ENCODE measurements at places on chromosomes 3 and 15.
A peak's percentile ranks its signal among the peaks of the same experiment; 100 is the strongest.

- no peak for DNase-seq
Measured at GRCh38 chr3:56087451-56088053, 380.7 kb downstream of the ERC2 start.

- no peak for DNase-seq
Measured at GRCh38 chr3:77303955-77304699, 264.2 kb downstream of the ROBO2 start.

GRCh38 chr3:84991422-84991900 lies 32.7 kb downstream of the CADM2 start:
- DNase-seq = no peak

- DNase-seq = peak; percentile 94
Measured at GRCh38 chr3:57596495-57597126, 533 bp downstream of the ARF4 start.

DNA sequence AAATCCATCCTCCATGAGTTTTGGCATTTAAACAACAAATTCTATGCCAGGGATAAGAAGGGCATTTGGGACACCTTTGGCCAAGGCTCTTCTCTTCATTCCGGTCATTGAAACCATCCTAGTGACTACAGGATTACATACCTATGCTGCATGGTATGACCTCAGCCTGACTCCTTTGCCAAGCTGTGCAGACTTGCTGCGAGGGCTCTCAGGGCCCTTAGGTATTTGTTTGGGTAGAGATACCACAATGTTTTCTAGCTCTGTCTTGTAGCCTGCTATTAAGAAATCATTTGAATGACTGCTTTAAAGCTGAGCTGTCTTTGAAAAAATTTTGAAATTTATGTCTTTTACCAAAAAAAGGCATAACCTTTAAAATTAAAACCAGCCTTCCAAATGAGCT lies 749.8 kb upstream of the SGO1 start:
- no peak for DNase-seq

GRCh38 chr3:64120876-64121275 lies 97.6 kb upstream of the PSMD6 start:
- DNase-seq = no peak

GRCh38 chr15:58510715-58511598 lies 79.2 kb downstream of the LIPC start:
- no peak for DNase-seq

- DNase-seq = no peak
Measured at GRCh38 chr3:168156479-168156878, 60.8 kb upstream of the GOLIM4 start.

DNA sequence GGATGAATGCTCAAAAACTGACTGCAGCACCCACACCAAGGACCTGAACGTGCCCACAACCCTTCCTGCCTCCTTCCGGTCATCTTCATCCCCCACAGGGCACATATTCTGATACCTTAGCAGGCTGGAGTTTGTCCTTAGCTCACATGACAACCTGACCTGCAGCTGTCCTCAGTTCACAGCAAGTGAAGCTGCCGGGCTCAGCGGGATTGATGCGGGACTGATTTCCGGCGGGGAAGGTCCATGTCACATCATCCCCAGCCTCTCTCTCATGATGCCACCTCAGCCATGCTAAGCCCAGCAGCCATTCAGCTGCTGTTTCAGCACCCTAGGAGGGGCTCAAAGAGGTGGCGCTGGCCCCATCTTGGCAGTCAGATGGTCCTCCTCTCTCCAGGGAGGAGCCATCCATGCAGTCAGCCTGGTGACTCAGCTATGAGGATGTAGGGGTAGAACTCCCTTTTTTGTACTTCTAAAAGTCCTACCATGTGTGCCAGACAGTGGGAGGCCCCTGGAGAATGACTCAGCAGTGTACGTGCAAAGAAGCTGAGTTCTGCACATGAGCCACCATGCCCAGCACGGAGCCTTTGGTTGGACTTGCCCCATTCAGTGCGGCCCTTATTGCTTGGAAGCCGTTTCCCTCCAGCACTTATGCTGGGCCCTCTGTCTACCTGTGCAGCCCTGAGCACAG lies 9.5 kb downstream of the CA12 start:
- no peak for DNase-seq

- DNase-seq = no peak
Measured at GRCh38 chr15:65329984-65330735, 25.7 kb downstream of the RNU5B-1 start.

DNA sequence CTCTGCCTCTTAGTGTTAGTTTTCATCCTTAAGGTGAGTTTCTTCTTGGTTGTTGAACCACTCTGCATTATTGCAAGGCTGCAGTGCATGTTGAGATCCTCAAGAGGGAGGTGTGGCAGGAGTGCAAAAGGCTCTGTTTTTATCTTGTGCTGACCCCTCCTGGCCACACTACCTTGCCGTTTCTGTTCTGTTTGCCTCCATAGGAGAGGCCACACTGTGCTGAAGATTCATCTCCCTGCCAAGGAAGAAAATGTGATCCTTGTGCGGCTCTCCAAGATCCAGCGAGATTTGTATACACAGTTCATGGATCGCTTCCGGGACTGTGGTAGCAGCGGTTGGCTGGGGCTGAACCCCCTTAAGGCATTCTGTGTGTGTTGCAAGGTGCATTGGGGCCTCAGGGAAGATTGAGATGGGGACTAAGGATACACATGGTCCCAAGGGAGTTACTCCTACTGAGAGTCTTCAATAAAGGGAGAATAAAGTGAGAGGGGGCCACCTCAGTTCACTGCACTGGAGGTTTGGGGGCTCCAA lies 33.0 kb upstream of the TEX264 start:
- DNase-seq = no peak

Data from esophagus muscularis mucosa (tissue), 4 donors.